IPS DF 19.7 (cell line): ENCODE measurements at places on chromosomes 13 and 19.

DNA sequence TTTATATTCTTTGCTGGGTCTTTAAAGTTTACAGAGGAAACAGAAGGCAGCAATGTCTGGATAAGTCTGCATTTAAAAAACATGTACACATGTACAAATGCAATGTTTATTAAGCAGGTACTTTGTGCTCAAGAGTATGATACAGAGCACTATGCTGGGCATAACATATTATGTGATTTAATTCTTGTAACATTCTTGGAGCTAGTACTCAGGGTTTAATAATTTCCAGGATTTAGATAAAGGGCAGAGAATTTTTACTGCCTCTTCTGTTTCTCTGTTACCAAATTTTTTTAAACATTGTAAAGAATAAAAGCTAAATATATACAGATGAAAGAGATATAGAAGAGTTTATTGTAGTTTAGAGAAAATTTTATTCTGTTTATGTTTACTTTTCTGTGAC lies 152.7 kb downstream of the ZNF737 start:
- no peak for DNase-seq

DNA sequence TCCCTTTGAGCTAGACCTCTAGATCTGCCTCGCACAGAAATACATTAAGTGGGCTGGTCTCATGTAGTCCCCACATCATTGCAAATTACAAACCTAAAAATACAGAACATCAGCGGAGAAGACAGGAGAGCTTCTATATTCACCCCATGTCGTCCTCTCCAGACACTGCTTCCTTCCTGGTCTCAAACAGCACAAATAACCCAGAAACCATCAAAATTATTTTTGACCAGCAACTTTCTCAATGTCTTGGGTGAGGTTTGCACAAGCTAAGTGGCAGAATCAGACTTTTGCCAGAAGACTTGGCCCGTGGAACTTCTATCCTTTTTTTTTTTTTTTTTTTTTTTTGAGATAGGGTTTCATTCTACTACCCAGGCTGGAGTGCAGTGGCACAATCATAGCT lies 28.2 kb downstream of the CLEC17A start:
- DNase-seq, result no peak

GRCh38 chr13:79283742-79284141 lies 122.3 kb downstream of the RBM26 start:
- DNase-seq, result no peak

DNA sequence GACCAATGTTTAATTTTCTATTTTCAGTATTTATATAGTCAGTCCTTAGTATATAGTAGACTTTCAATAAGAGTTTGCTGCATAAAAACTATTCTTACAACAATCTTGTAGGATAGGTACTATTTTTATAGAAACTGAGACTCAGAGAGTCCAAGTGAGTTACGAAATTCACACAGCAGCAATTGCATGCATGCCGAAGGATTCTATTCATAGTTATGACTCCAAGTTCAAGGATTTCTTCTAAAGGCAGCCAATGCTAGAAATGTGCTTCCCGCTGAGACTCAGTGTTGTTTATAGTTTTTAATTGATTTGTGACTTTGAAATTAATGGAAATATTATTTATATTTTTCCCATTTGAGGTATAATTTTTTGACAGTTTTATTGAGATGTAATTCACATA lies 62.7 kb upstream of the CSNK1A1L start:
- DNase-seq, result no peak

DNA sequence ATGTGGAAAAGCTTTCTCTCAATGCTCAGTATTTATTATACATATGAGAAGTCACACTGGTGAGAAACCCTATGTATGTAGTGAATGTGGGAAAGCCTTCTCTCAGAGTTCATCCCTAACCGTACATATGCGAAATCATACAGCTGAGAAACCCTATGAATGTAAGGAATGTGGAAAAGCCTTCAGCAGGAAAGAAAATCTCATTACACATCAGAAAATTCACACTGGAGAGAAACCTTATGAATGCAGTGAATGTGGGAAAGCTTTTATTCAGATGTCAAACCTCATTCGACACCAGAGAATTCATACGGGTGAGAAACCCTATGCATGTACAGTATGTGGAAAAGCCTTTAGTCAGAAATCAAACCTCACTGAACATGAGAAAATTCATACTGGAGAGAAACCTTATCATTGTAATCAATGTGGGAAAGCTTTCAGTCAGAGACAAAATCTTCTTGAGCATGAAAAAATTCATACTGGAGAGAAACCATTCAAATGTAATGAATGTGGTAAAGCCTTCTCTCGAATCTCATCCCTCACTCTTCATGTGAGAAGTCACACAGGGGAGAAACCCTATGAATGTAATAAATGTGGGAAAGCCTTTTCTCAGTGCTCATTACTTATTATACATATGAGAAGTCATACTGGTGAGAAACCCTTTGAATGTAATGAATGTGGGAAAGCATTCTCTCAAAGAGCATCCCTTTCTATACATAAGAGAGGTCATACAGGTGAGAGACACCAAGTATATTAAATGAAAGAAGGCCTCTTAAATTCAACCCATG lies 34.4 kb downstream of the ZNF568 start:
- no peak for DNase-seq

DNA sequence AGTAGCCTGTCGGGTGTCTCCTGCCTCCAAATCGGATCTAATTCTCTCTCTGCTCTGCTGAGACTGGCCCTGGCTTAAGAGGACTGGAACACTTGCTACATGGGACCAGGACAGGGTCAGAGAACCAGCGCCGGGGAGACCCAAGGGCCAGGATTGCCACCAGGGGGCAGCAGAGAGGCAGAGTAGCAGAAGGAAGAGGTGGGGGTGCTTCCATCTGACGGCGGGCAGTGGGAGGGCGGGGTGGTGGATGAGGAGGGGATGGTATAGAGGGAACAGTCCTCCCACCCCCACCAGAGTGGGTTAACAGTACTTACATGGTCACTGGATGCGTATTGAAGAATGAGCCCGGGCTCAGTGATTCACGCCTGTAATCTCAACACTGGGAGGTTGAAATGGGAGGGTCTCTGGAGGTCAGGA lies 11.9 kb downstream of the SELENOW start:
- peak; percentile 92 for DNase-seq

- no peak for DNase-seq
Observed at GRCh38 chr13:50080911-50081678, 65.9 kb downstream of the KCNRG start.

- DNase-seq, result no peak
Observed at GRCh38 chr13:37665420-37665819, 66.9 kb upstream of the POSTN start.
